ENCODE measurements at places on chromosomes 16 and 17. TPM values are rescaled to one million over a fixed set of nuclear protein-coding genes. Genes with fewer than 3 reads are reported as not detected.

- DNase-seq = no peak
These were observed 6.4 kb downstream of the TP53I13 start for GRCh38 chr17:29574732-29575510.

GRCh38 chr17:19867329-19868078 lies at the start of gene ULK2:
TSS of gene ULK2 (minus strand) at chr17:19867936. CDS start at chr17:19867417, 519 bp downstream.
- DNase-seq = peak; percentile 78

- no peak for DNase-seq
These were observed 184.7 kb downstream of the COPRS start for GRCh38 chr17:31674305-31674704.

DNA sequence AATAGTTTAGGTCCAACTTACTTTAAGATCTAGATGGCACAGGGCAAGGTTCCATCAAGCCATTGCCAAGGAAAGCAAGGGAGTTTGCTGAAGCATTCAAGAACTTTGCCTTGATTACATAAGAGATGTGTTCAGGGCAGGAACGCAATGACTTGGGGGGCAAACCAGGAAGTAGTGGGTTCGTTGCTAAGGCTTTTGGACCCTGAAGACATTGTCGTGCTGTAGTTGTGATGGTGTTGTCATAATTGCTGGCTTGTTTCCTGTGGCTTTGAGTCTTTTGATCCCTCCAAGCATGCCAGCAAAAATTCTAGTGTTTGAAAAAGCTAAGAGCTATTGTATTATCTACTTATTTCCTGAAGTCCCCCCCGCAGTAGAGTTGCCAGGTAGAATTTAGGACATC lies 70.7 kb upstream of the HNF1B start:
- DNase-seq = no peak

GRCh38 chr16:31397096-31397660 lies 4.0 kb downstream of the ITGAD start:
- DNase-seq = no peak

DNA sequence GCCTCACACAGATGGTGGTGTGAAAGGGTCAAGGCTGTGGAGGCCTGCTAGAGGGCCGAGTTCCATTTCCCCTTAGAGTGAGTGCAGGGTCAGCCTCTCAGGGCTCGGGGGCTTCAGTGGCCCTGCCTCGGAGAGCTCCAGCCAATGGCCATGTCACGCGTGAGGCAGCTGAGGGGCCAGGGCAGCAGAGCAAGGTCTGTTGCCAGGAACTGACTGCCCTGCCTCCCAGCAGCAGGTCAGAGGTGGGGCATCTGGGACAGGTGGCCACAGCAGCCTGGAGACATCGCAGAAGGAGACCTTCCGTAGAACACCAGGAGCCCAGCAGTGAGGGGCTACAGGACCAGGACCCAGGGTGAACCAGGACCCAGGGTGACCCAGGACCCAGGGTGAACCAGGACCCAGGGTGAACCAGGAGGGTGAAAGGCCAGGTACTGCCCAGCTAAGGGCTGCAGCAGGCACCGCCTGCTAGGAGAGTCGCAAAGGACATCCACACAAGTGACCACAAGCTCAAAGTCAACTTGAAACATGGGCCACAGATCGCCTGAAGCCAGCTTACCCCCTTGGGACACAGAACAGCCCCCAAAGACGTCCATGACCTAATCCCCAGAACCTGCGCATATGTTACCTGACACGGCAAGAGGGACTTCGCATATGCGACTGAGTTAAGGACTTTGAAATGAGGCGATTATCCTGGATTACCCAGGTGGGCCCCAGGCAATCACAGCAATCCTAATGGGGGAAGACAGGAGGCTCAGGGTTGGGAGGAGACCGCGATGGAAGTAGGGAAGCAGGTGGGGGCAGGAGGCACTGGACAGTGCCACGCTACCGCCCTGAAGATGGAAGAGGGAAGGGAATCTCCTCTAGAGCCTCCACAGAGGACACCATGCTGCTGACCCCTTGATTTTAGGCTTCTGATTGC lies 4.8 kb upstream of the MEAK7 start:
- DNase-seq = peak; percentile 54

GRCh38 chr17:73042809-73043685 lies 49.4 kb downstream of the SLC39A11 start:
- no peak for DNase-seq

DNA sequence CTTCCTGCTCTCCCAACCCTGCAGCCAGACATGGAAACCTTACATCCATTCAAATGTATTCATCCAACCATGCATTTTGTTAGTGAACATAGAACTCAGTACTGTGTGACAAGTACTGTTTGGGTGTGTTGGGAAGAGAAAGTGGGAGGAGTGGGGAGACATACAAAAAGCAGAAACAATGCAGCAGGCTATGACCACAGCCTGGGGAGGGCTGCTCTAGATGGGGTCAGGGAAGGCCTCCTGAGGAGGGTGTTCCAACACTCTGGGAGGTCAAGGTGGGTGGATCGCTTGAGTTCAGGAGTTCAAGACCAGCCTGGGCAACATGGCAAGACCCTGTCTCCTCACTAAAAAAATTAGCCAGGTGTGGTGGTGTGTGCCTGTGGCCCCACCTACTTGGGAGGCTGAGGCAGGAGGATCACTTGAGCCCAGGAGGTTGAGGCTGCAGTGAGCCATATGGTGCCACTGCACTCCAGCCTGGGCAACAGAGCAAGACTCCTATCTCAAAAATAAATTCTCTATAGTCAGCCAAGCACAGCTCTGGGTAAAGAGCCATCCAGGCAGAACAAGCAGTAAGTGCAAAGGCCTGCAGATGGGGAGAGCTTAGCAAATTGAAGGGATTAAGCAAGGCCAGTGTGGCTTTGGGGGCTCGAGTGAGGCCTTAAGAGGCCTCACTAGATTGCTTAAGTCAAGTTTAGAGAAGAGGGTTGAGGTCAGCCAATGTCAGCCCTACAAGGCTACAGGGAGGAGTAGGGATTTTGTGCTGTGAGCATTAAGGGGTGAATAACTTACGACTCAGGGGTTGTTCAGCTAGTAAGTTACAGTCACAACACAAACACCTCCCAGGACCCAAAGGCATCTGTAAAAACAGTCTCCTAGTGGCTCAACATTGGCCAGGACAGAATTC lies 5.5 kb downstream of the SLC13A2 start:
- peak; percentile 19 for DNase-seq

- DNase-seq = no peak
These were observed 7.2 kb downstream of the SYNGR2 start for GRCh38 chr17:78175643-78175981.

- DNase-seq = no peak
These were observed 6.5 kb upstream of the QRICH2 start for GRCh38 chr17:76314392-76315227.

GRCh38 chr16:78377312-78377711 lies 277.9 kb downstream of the WWOX start:
- DNase-seq = no peak

DNA sequence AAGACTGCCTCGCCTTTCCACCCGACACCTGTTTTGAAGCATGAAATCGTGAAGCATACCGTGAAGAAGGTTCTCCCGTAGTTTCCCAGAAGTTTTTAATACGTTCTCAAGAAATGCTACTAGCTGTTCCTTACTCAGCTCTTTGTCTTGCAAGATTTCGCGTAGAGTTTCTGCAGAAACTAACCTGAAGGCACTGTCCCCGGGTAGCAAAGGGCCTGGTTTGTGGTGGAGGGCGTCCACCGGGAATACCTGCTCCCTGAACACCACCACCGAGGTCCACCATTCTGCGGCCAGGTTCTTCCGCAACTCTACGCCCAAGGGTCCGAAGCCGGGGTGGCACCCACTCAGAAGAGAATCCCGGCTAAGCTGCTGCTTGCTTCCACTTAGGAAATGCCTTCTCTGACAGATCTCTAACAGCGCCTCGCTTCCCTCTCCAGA lies 487 bp downstream of the POLG2 start:
- DNase-seq = peak; percentile 76

DNA sequence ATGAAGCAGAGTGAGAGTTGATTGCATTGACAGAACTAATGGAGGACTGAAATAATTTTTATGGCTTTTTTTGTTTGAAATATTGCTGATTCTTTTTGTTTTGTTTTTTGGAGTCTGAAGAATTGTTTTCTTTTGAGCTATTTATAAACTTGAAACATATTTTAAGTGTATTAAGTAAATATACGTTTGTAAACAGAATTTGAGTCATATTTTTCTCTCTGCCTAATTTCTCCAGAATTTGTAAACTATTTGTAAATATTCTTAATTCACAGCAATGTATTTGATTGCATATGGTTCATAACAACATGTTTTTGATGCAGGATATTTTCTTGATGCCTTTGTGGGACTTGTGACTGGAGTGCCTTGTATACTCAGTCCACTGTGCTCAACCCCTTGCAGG lies 50.7 kb downstream of the SLFN11 start:
- DNase-seq = no peak

DNA sequence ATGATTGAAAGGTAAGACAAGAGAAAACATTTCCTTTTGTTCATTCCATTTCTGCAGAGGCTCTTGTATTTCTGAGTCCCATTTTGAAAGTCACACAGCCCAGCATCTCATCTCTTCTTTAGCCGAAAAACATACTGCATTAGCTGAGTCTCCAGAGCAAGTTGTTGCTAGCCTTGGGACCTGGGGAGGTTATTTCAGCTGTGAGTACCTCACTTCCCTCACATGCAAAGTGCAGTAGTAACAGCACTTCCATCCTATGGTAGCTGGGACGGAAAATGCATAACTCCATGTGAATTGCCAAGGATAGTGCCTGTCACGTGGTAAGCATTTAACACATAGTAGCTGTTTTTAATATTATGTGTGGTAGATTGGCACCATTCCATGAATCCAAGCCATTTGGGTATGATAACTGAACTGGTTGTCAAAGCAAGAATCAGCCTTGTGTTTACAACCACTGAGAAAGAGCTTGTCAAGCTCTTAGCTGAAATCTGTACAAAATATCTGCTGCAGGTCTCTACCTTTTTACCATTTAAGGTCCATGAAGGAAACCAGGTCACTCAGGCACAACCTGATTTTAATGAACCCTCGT lies 345.7 kb downstream of the CDH13 start:
- no peak for DNase-seq

DNA sequence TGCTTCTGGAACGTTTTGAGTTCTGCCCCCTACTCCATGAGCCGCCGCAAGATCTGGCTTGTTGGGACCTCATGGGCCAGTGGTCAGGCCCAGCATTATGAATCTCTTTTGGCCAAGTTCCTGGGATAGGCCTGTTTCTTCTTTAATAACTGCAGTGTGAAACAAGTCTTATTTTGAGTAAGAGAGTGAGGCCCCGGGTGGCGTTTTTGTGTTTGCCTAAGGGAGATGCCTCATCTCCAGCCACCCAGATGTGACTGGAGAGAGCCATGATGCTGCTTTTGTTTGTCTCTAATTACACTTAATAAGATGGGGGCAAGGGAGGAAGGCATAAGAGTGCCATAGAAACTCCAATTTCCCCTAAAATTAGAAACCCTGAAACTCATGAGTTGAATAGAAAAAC lies 39.8 kb downstream of the KSR1 start:
- DNase-seq = no peak

NME2 gene
- 225 TPM for total RNA-seq

KRT25 gene
- total RNA-seq = not detected

TBC1D3E gene
- not detected for total RNA-seq

CACNA1H gene
- total RNA-seq = 4.7 TPM

DNAI2 gene
- total RNA-seq = not detected

ZSCAN10 gene
- total RNA-seq = not detected

PLA2G10 gene
- total RNA-seq = not detected

CDK3 gene
- total RNA-seq = 2.7 TPM

SMTNL2 gene
- total RNA-seq = 8.1 TPM

TPSD1 gene
- not detected for total RNA-seq

PDILT gene
- total RNA-seq = not detected

SOX8 gene
- 1.8 TPM for total RNA-seq

Measured in cardiac septum (tissue), 1 donor.